ENCODE measurements at places on chromosomes 1 and 21.

GRCh38 chr1:201347498-201348210 is 29.8 kb downstream of the TNNT2 start:
- H3K27me3 ChIP-seq, result no peaks in the 10 kb centered on the region
- H3K36me3 ChIP-seq, result no peaks in the 10 kb centered on the region
- H3K27ac ChIP-seq, result no peak overlapping the region
- no peak overlapping the region for H3K4me3 ChIP-seq

DNA sequence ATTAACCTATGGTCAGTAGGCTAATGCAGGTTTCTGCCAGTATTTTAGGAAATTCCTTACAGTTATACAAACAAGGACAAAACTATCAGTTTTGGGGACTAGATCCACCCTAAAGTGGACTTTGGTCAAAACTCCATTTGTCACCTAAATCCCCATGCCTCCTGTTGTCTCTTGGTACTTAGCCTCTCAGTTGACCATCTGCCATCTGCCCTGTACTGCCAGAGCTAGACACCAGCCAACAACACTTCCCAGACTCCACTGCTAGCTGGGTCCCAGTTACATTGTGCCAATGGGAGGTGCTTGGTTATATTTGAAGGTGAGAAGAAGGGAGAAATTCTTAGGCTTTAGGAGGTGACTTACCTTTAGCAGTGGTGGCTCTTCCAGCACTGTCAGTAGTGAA is 17.0 kb upstream of the BSDC1 start:
- no peak for DNase-seq
- no peaks in the 10 kb centered on the region for H3K36me3 ChIP-seq
- no peaks in the 10 kb centered on the region for H3K27me3 ChIP-seq
- no peak overlapping the region for H3K27ac ChIP-seq

GRCh38 chr1:50139339-50140181 is 30.8 kb downstream of the ELAVL4 start:
- H3K27ac ChIP-seq, result no peak overlapping the region
- no peak for DNase-seq

DNA sequence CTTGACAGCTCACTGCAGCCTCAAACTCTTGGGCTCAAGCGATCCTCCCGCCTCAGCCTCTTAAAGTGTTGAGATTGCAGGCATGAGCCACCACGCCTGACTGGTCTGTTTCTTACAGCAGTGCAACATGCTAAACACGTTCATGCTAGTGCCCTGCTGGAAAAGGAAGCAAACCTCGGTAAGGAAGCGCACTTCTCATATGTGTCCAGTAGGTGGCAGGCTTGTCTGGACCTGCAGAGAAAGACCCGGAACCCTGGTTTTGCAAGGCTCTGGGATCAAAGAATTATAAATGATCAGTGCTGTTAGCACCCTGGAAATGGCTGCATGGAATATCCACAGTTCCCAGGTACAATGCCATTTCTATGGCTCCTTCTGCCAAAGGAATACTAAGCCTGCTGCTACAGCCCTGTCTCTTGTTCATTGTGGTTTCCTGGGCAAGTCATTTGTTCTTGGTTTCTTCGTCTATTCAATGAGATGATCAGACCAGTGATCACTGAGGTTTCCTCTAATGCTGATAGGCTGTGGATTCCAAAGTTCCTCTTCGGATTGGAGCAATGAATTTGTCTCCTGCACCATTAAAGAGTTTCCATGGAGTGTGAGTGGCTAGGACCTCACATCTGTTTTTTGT is 15.9 kb downstream of the RNU5D-1 start:
- no peaks in the 10 kb centered on the region for H3K4me1 ChIP-seq
- DNase-seq, result peak; percentile 68
- H3K27ac ChIP-seq, result no peak overlapping the region
- H3K27me3 ChIP-seq, result no peaks in the 10 kb centered on the region
- H3K4me3 ChIP-seq, result no peak overlapping the region
- no peaks in the 10 kb centered on the region for H3K36me3 ChIP-seq

- no peaks in the 10 kb centered on the region for H3K27me3 ChIP-seq
- no peaks in the 10 kb centered on the region for H3K4me1 ChIP-seq
- no peaks in the 10 kb centered on the region for H3K36me3 ChIP-seq
- H3K4me3 ChIP-seq, result no peak overlapping the region
Observed at GRCh38 chr1:198575292-198575691, 34.8 kb upstream of the ATP6V1G3 start.
